ENCODE measurements at places on chromosomes 4 and X.
A peak's percentile ranks its signal among the peaks of the same experiment; 100 is the strongest.

- no peak for DNase-seq
Measured at GRCh38 chr4:147526272-147526654, 45.4 kb downstream of the EDNRA start.

GRCh38 chr4:118032691-118033090 is 1.6 kb upstream of the NDST3 start:
- no peak for DNase-seq

DNA sequence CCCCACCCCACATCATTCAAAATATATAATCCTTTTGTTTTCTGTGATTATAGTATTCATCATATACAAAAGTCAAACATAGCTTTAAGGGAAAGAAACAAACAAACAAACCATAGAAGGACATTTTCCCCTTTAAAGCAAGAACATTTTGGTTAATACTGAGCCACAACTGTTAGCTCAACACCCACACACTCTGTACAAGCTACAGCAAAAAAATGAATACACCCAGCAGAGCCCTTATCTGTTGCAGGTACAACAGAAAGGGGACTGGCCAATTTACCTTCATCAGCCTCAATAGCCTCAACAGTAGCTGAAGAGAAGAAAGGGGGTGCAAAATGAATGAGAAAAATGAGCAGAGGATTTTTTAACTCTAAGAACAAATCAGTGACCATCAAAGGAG is 318.4 kb downstream of the PPP3CA start:
- DNase-seq, result no peak

DNA sequence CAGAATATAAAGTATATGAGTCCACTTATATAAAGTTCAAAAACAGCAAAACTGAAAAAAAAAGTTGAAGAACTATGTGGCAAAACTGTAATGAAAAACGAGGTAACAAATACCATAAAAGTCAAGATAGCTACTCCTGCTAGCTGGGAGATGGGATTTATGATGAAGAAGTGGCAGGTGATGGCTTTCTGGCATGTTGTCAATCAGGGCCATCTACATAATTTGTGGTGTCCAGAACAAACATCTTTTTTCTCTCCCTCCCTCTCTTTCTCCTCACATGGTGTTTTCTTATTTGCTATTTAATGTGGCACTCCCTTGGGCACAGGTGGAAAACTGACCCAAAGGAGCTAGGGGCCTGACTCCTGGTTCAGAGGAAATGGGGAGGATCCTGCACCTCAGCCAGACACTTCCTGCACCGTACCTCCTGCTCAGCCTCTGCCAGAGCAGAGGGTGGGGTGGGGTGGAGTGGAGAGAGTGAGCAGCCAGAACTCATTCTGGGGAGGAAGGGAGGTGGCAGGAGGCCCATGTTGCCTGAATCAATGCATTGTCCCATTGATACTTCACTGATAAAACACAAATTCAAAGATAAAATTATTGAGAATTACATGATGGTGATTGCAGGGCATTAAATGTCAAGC is 5.3 kb upstream of the SAP30 start:
- DNase-seq, result no peak

DNA sequence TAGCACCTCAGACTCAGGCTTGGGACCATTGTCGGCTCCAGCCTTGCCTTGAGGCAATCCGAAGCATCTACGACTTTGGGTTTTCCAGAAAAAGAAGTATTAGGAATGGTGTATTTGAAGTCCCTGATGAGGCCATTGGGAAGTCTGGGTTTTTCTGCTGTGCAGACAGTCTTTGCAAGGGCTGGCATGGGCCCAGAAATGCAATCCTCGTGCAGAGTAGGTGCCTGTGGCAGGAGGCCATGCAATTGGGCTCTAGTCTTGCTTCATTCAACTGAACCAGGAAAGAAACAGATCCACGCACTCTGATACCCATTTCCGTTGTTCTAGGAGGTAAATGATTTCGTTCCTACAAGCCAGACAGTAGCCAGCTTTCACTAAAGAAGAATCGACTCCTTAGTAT is 12.4 kb downstream of the ZFP92 start:
- no peak for DNase-seq

GRCh38 chr4:83850435-83850834 is 314.5 kb downstream of the GPAT3 start:
- no peak for DNase-seq

GRCh38 chrX:150365990-150366911 is 3.1 kb downstream of the MAMLD1 start:
- DNase-seq, result no peak

DNA sequence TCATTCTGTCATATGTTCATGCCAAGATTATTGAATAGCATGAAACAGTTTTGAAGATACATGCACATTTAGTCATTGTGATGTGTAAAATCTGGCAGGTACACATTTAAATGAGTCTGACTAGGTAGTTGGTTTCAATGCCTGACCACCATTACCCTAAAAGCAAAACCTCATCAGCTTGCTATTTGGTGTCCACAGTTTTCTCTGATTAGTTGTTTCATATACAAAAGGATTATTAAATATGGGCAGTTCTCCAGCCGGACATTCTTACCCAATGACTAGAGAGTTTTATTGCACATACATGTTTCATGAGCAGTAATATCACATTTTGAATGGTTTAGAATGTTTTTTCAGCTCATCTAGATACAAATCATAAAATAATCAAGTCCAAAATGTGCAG is 23.7 kb downstream of the DCHS2 start:
- no peak for DNase-seq

GRCh38 chrX:136692271-136692670 is 44.3 kb downstream of the CD40LG start:
- no peak for DNase-seq

DNA sequence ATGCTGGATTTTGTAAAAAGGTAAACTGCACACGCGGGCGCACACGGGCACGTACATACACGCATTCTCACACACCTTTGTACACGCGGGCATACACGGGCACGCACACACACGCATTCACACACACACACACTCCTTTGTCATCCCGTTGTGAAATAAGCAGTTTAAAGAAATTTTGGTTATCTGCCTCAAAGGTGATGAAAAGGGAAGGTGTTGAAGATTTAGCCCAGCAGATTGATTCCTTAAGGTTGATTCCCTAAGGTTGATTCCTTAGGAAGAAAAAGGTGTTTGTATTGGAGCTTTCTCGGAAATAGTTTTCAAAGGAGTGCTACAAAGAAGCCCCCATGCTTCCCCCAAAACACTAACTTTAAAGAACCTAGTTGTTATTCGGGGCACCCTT is 693 bp downstream of the ATP10D start:
- DNase-seq, result no peak

DNA sequence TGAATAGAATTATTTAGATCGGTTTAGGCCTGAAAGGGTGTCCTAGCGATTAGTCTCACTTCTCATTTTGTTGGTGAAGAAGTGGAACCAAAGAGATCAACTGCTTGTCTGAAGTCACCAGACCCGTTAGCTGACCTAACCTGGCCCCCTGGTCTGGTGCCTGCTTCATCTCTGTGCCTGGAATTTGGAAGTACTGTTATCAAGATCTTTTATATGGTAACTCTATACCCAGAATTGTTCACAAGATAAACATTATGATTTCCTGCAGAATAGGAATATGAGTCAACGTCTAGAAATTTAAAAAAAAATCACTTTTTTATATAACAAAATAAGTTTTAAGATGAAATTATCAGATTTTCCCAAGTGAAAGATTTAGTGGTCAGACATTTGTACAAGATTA is 37.2 kb downstream of the LRP2BP start:
- no peak for DNase-seq

DNA sequence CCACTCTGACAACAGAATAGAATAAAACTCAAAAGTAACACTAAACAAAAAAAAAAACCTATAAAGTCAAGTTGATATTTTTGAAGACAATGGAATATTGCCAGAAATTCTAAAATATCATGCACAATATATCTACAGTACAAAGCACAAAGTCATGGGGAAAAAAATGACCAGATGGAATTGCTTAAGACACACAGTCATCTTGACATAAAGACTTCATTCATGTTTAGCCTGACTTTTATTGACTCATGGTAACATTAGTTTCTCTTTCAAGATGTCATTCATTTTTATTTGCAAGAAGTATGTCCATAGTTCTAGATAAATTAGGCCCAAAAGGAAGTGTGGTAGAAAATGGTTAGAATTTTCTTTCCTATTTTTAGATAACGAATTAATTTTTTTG is 259.1 kb downstream of the CAMK2D start:
- DNase-seq, result no peak

GRCh38 chr4:153204247-153204671 is at the start of gene TRIM2:
TSS of gene TRIM2 (plus strand) at chr4:153204443. CDS start at chr4:153204531, 88 bp downstream.
- DNase-seq, result no peak

DNA sequence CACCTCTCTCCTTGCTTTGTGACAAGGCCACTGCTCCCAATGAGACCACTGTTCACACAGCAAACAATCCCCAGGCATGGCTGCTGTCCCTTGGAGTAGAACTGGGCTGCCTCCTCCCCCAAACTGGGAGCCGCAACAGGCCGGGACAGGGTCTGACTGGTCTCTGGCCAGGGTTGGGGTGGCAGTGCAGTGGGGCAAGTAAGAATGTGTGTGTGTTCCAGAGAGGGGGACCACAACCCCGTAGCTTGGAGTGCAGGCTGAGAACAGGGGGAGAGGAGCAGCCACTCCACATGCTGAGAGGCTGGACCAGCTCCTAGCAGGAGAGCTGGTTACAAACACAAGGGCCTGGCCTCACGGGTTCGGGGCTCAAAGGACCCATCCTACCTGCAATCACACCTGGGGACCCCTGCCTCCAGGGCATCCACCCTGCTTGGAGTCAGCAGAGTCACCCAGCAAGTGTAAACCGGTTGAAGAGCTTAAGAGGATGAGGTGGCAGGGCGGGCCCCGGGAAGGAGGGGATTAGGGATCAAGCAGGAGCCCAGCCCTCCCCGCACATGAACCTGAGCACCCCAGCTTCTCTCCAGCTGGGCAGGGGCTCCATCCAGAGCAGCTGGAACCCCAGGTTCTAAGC is 3.8 kb upstream of the ZNF185 start:
- no peak for DNase-seq

GRCh38 chr4:71290476-71290875 is 48.3 kb upstream of the SLC4A4 start:
- no peak for DNase-seq

DNA sequence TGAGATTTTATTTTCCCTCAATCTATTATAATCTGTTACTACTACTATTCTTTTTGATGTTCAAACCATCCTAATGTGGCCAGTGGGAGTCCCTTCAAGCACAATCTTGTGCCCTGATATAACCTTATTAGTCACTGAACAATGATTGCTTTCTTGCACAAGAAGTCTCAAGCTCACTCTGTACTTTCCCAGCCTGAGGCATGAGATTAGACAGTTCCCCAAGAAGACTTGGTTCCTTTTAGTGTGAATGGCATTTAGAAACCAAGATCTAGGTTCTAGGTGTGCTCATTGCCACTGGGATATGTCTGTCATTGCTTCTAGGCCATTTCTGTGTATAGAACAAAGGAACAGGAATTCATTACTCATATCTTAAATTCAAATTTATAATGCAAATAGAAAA is 28.0 kb upstream of the RBM41 start:
- DNase-seq, result no peak

- no peak for DNase-seq
Measured at GRCh38 chr4:189767941-189768340, 172.7 kb upstream of the FRG1 start.

DNA sequence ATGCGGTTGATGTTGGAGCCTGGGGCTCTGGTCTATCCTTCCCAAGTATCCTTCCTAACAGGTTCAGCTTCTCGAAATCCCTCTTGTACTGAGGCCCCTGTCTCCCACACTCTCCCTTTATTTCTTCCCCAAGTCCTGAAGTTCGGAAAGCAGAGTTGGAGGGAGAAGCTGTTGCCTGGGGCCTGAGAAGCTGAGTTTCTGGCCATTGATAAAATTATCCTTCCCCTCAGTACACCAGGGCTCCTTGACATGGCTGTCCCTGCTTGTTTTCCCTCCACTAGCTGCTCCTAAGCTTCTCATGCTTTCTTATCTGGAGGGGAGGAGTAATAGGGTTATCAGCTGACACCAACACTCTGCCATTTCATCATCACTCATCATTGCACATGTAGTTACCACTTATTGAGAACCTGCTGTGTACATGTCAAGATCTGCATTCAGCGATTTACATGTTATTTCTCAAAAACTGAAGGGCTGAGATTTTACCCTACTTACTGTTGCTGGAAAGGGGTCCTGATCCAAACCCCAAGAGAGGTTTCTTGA is 58.0 kb downstream of the FUNDC1 start:
- no peak for DNase-seq

- peak; percentile 27 for DNase-seq
Measured at GRCh38 chrX:69285881-69286564, 120.8 kb upstream of the PJA1 start.

- DNase-seq, result no peak
Measured at GRCh38 chr4:169351872-169352271, 81.1 kb upstream of the SH3RF1 start.

DNA sequence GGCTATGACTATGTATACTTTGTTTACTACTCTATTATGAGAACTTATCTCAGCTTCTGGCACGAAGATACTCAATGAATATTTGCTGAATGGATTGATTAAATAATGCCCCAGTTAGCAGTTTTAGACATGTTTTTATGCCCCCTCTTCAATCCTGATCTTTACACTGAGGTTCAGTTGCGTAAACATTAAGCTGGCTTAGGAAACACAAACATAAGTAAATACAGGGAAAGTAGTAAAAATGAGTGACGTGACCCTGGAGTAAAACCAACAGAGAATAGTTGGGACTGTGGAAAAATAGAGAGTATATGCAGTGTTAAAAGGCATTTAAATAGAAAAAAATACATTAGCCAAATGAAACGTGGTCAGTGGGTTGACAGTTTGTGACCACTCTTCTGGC is 387.0 kb upstream of the ACTRT1 start:
- DNase-seq, result no peak

GRCh38 chr4:46844325-46844917 is 64.6 kb downstream of the COX7B2 start:
- no peak for DNase-seq

DNA sequence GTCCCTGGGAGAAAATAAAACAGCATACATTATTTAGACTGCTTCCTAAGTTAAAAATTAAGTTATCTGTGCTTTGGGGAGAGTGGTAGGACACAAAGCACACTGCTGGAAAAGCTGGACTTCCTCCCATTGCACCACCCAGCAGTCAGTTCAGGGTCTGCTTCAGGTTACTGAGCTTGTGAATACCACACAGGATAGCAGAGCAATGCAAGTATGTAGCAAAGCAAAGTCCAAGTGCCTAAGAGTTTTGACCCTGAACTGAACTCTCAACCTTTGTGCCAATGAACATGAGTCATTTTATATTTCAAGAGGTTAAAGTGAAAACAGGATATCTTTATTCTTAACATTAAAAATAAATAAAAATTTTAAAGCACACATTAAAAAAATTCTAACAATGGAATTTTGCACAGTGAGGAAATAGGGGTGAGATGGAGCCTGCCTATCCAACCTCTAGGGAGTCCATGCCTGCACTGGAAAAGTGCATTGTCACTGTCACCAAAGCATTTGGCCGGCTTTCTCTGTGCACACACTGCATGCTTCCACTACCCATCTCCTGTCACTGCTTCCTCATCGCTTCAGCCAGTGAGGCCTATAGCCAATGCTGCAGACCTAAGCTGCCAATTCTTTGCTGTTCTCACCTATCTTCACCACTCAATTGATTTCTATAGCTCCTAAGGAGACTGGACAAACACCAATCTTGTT is 50.9 kb downstream of the ABCG2 start:
- DNase-seq, result no peak

Measured in stimulated activated CD8-positive, alpha-beta memory T cell treated with anti-CD3 and anti-CD28 coated beads, Interleukin-7, amount 100 ng/mL, for 1 hour (primary cell).